Activated CD4-positive, CD25-positive, alpha-beta regulatory T cell treated with anti-CD3 and anti-CD28 coated beads, Interleukin-2, amount 50 U/mL, for 16 hours (primary cell): ENCODE measurements at places on chromosomes 3 and 15.

DNA sequence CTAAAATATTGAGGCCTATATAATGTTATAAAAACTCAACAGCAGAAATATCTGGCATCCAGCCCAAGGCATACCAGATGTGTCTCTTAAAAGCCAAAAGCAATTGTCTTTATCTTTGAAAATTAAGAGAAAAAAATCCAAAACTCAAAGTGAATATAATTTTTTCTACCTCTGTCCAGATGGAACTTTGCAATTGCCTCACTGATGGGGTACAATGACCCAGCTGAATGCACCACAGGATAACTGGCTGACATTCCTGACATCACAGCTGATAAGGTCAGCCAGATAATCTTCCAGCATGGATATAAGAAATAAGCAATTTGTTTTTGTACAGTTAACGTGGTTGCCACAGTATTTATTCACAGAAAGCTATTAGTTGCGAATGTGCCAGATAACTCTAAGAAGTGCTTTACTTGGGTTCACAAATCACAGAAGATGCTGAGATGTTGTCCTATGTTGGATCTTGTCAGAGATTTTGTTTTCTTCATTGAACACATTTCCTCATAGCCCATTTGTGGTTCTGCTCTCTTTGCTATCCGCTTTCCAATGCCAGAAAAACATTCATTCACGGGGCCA is 566.9 kb upstream of the CCDC54 start:
- no peak for DNase-seq

DNA sequence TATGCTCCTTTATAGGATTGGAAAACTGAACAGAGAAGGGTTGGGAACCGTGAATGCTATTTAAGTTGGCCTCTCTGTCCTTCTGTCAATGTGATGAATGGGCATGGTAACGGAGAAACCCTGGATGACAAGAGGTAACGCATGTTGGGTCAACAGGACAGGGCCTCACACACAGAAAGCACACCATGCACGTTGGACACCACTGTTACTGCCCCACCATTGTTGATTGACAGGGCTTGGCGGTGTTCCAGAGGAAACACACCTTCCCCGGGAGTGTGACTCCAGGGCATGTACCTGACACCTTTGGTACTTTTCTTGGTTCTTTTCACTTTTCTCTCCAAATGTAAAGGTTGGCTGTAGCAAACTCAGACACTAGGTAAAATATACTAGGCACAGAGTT is 548.5 kb downstream of the OCA2 start:
- DNase-seq, result no peak

DNA sequence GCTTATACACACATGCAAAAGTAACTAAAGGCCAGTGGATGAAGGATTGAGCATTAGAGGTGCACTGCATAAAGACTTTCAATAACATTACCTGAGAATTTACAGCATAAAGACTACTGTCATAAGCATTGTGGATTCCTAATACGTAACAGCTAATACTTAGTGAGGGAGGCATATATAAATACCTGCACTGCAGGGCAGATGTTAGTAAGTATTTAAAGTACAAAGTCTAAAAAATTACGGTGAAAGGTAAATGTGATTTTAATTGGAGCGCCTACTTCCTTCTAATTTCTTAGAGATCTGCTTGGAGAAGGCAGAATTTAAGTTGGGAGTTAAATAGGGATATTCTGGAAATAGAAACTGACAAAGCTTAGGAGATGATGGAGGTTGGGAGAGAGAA is 25.4 kb upstream of the TRPM7 start:
- DNase-seq, result no peak

DNA sequence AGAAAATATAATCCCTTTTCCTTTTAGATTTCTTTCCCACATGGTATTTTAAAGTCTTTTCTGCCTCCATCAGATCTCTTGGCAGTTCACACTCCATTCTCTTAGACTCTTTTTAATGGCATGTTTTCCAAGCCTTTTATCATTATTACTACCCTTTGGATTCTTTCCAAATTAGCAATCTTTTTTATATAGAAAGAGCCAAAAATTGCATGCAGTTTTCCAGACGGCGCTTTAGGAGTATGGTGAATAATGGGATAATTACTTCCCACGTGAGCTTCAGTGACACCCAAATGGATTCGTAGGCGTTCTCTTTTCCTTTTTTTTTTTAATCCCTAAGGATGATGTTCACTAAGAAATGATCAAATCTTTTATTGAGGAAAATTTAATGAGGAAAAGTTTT is 354.8 kb upstream of the DNAJC19 start:
- DNase-seq, result no peak

- no peak for DNase-seq
These were observed 29.1 kb upstream of the CHST2 start for GRCh38 chr3:143090486-143090885.

GRCh38 chr3:188948997-188949389 is 222.8 kb upstream of the TPRG1 start:
- DNase-seq, result no peak

DNA sequence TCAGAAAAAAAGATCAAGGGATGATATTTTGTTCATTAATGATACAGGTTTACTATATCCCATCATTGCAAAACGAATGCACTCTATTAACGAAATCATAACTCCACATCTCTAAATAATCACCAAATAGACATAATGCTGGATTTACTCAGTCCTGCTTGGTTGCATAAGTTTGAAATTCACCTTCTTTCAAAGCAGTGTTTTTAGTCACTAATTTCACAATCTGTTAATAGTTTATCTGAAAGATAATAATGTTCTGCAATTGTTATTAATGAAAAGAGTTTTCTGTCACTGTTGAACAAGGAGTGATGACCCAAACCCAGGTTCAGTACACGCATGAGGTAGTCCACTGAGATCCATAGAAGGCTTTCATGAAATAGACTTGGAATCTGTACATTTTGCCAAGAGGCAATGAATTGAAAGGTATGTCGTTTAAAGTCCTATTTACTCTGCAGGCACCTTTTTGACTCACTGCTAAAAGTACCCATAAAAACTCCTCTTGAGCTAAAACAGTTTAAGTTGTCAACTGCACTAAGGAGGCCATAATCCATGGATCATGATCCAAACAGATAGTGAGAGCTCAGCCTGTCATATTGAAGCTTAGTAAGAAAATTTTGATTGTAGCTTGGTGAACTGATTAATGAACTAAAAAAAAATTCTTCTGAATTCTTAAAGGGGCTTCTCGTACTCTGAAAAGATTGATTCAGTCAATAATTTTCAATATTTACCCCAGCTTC is 75.6 kb upstream of the MBNL1 start:
- DNase-seq, result no peak

- DNase-seq, result no peak
These were observed 51.5 kb downstream of the GMNC start for GRCh38 chr3:190810957-190811356.

DNA sequence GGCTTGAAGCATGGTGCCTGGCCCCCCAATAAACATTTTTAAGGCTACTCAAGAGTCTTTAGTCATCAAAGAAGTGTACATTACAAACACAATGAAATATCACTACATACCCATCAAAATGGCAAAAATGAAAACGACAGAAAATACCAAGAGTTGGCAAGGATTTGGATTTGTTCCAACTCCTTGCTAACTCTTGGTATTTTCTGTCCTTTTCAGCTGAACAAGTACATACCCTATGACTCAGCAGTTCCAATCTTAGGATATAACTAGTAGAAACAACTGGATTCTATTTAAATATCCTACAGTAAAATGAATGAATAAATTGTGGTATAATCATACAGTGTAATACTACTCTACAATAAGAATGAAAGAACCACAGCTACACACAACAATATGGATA is 25.1 kb upstream of the GABPB1 start:
- DNase-seq, result no peak
